ENCODE measurements at places on chromosomes 16 and 17. TPM values are rescaled to one million over a fixed set of nuclear protein-coding genes. Genes with fewer than 3 reads are reported as not detected.

The HLF gene
- 38.9 TPM for total RNA-seq

The ACE gene
- 5.1 TPM for total RNA-seq

The SPDYE4 gene
- not detected for total RNA-seq

The C1QTNF8 gene
- 0.80 TPM for total RNA-seq

The PAFAH1B1 gene
- 73.6 TPM for total RNA-seq

The KRTAP4-12 gene
- not detected for total RNA-seq

The CES4A gene
- 15.5 TPM for total RNA-seq

The KRTAP2-3 gene
- not detected for total RNA-seq

GRCh38 chr16:76500006-76500405, 222.8 kb downstream of the CNTNAP4 start:
- no peaks in the 10 kb centered on the region for H3K27me3 ChIP-seq
- H3K27ac ChIP-seq, result no peak overlapping the region
- H3K4me3 ChIP-seq, result no peak overlapping the region
- no peaks in the 10 kb centered on the region for H3K4me1 ChIP-seq
- DNase-seq, result no peak

- H3K27ac ChIP-seq, result no peak overlapping the region
- H3K4me3 ChIP-seq, result no peak overlapping the region
- no peaks in the 10 kb centered on the region for H3K36me3 ChIP-seq
- no peaks in the 10 kb centered on the region for H3K4me1 ChIP-seq
- no peak for DNase-seq
- H3K27me3 ChIP-seq, result no peaks in the 10 kb centered on the region
Measured at GRCh38 chr17:4161192-4161966, 18.4 kb downstream of the CYB5D2 start.

DNA sequence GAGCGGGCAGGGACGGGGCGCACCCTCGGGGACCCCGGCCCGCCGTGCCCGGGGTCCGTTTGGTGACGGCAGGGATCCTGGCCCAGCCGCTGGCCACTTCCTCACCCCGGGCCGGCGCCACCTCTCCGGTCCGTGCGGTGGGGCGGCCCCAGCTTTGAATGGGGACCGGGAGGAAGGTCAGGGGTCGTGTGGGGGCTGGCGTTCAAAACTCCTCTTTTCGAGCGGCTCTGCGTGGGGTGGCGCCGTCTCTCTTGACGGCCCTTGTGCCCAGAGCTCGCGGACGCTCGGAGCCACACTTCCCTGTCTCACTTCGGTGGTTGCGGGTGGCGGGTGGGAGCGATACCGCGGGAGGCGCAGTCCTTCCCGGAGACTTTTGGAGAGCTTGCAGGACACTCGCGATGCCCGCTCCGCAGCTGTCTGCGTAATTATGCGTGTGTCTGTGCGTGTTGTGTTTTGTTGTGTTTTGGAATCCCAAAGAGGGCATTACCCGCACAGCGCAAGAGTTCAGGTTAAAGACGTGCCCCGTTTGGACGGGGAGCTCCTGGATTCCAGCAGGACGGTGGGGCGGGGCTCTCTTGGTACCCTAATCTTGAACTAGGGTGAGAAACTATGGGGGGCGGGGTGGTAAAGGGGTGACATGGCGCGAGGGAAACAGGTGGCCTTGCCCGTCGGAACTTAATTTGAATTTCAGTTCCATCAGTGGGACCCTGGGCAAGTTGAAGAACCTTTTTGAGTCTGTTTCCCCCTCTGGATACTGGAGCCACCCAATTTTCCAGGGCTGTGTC, 637 bp downstream of the PLCG2 start:
- H3K36me3 ChIP-seq, result no peaks in the 10 kb centered on the region
- DNase-seq, result no peak
- peak overlapping the region; percentile 43 for H3K4me3 ChIP-seq
- no peak overlapping the region for H3K27ac ChIP-seq

DNA sequence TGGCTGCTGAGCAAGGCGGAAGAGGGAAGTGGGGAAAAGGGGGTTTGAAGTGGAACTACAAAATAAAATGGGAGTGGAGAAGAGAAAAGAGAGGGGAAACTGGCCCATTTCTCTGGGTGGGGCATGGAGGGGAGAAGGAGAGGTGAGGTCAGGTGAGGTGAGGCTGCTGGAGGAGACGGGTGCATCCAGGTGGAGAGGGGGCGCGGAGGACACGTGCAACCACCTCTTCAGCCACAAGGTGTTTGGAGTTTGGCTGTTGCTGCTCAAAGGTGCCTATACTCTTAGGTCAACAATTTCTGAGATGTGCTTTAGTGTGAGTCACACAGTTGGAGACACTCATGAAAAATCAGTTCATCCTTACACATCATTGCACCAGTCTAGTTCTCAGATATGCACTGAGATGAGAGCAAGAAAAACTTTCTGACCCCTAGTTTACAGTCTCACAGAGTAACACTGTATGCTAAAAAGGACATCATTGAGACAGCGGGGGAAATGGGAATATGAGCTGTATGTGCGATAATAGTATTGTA, 4.8 kb downstream of the SLC6A4 start:
- DNase-seq, result no peak
- H3K4me1 ChIP-seq, result peaks cover 4% of the 10 kb centered on the region
- H3K27me3 ChIP-seq, result no peaks in the 10 kb centered on the region
- H3K4me3 ChIP-seq, result no peak overlapping the region
- no peaks in the 10 kb centered on the region for H3K36me3 ChIP-seq
- no peak overlapping the region for H3K27ac ChIP-seq

GRCh38 chr17:44069974-44070454, 521 bp upstream of the G6PC3 start:
- H3K4me3 ChIP-seq, result peak overlapping the region; percentile 64
- no peaks in the 10 kb centered on the region for H3K27me3 ChIP-seq
- H3K4me1 ChIP-seq, result peaks cover 8% of the 10 kb centered on the region
- no peak overlapping the region for H3K27ac ChIP-seq
- H3K36me3 ChIP-seq, result no peaks in the 10 kb centered on the region

GRCh38 chr16:35792516-35793285, 2333.3 kb downstream of the TP53TG3F start:
- no peak for DNase-seq
- H3K4me1 ChIP-seq, result no peaks in the 10 kb centered on the region
- no peaks in the 10 kb centered on the region for H3K27me3 ChIP-seq
- no peaks in the 10 kb centered on the region for H3K36me3 ChIP-seq

- peak overlapping the region; percentile 80 for H3K27ac ChIP-seq
- peak; percentile 92 for DNase-seq
- peak overlapping the region; percentile 50 for H3K4me3 ChIP-seq
- H3K27me3 ChIP-seq, result no peaks in the 10 kb centered on the region
- H3K36me3 ChIP-seq, result no peaks in the 10 kb centered on the region
Measured at GRCh38 chr17:82230609-82231311, 1.9 kb downstream of the SLC16A3 start.

DNA sequence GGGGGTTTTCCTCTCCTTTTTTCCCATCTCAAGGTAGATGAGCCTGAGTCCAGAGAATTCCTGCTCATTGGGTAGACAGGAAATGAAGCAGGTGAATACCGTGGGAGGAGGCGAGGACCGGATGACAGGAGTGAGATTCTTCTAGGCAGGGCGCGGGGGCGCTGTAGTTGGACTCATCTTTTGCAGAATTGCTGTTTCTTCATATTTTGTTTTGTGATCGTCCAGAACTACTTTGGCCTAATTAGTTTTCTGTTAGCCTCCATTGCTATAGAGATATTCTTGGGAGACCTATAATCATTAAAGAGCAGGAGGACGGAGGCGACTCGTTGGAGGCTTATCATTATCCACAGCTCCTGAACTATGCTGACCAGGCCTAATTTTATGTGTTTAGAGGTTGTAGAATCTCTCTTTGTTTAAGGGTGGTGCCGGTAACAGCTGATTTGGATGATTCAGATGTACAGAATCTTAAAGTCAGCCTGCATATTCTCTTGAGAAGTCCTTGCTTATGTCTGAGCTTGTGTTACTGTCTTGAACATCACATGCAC, 650 bp downstream of the ATP6V0A1 start:
- no peaks in the 10 kb centered on the region for H3K36me3 ChIP-seq
- peak overlapping the region; percentile 92 for H3K27ac ChIP-seq
- peaks cover 7% of the 10 kb centered on the region for H3K4me1 ChIP-seq

DNA sequence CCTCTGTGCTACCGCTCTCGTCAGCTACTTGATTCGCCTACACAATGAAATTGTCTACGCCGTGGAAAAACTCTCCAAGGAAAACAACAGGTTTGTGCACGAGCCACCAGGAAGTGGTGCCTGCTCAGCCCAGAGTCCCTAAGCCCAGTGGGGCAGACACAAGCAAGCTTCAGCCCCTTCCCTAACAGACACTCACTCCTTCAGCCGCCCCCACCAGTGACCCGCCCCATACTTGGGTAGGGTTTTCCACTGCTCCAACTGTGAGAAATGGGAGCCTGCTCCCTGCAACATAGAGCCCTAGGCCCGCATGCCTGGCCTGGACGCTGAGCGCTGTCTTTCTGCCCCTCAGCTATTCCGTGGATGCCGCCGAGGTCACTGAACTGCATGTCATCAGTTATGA, 28.6 kb upstream of the ENDOV start:
- H3K4me3 ChIP-seq, result no peak overlapping the region
- no peaks in the 10 kb centered on the region for H3K27me3 ChIP-seq
- H3K36me3 ChIP-seq, result no peaks in the 10 kb centered on the region
- H3K27ac ChIP-seq, result no peak overlapping the region

DNA sequence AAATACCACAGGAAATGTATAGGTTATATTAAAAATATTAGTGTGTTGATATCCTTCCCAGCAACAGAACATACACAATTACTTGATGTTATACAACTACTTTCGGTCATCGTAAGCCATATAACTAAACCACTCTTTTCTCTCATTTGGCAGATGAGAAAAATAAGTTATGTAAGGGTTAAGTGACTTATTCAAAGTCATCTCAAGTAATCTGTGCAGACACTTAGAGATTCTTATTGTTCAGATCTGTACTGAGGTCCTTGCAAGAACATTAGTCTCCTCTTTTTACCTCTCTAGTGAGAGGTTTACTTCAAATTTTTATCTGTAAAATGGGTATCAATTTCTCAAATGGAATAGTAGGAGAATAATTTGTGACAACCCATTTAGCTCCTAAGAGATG, 15.0 kb downstream of the NACA2 start:
- H3K27me3 ChIP-seq, result no peaks in the 10 kb centered on the region
- H3K4me1 ChIP-seq, result no peaks in the 10 kb centered on the region
- no peaks in the 10 kb centered on the region for H3K36me3 ChIP-seq
- DNase-seq, result no peak
- H3K4me3 ChIP-seq, result no peak overlapping the region

DNA sequence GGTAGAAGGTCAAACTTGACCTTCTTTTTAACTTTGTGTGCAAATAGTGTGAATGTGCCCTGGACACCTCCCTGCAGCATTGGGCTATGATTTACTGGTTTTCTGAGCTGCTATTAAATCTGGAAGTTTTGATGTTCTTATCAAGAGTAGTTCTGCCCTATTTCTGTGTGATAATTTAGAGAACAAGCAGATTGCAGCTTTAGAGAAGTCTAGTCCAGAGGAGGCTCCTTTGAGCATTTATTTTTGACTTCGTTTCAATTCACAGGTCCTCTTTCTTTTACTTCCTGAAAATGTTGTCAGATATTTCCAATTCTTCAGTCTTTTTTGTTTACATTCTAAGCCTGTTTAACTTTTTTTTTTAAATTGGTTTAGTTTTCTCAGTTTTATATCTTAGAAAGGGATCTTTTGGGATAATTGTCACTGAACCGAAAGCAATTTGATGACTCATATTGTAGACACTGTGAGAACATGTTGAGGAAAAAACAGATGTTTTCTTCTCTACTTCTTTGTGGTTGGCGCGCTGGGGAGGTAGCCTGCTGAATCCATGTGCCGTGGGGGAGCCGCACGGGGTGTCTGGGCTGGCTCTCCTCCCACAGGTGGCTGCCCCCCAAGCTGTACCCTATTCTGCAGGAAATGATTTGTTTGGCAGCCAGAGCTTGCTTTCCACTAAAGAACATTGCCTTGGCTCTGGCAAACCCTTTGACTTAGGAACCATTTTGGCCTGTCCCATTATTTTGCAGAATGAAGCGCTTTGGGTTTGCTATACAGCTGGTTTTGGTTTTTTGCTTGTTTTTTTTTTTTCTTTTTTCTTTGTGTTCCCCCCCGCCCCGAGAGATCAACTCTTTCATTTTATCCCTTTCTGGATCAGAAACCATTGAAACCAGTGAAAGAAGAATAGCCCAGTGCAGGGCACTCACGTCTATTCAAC, 53.4 kb downstream of the MFSD11 start:
- no peaks in the 10 kb centered on the region for H3K36me3 ChIP-seq
- DNase-seq, result peak; percentile 47
- no peaks in the 10 kb centered on the region for H3K27me3 ChIP-seq
- peak overlapping the region; percentile 1 for H3K4me3 ChIP-seq

DNA sequence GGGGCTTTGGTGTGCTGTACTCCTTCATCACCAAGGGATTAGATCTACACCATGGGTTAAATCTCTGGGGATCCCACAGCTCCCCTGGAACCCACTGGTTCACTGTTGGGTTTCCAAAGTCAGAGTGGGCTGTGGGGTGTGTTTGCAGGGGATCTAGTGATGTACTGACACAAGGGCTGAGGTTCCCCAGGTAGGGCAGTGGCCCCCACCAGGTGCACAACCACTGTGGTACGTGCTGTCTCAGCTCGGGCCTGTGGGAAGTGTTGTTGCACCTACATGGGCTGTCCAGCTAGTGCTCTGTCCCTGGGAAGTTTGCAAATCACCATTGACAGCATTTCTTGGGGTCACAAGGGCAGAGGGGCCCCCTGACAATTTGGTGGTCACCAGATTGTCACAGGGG, 134.4 kb upstream of the CDH8 start:
- H3K4me3 ChIP-seq, result no peak overlapping the region
- H3K27ac ChIP-seq, result no peak overlapping the region
- no peaks in the 10 kb centered on the region for H3K36me3 ChIP-seq
- H3K4me1 ChIP-seq, result no peaks in the 10 kb centered on the region
- H3K27me3 ChIP-seq, result no peaks in the 10 kb centered on the region

DNA sequence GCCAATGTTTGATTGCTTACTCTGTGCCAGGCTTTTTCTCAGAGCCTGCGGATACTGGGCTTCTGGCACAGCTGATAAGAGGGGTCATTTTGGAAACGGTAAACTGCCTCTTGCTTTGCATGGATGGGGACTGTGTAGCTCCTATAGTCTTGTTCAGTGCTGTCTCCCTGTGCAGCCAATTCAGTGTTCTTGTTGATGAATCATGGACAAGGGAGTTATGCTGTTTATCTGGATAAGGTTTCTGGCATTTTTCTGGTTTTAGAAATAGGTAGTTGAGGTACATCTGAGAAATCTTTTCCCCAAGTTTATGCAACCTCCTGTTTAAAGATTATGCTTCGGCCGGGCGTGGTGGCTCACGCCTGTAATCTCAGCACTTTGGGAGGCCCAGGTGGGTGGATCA, 16.7 kb upstream of the TANGO6 start:
- H3K4me1 ChIP-seq, result peaks cover 1% of the 10 kb centered on the region
- no peaks in the 10 kb centered on the region for H3K27me3 ChIP-seq
- DNase-seq, result no peak
